ENCODE measurements at places on chromosomes 7 and 10.

- DNase-seq = no peak
Measured at GRCh38 chr7:121954803-121955202, 81.8 kb downstream of the PTPRZ1 start.

DNA sequence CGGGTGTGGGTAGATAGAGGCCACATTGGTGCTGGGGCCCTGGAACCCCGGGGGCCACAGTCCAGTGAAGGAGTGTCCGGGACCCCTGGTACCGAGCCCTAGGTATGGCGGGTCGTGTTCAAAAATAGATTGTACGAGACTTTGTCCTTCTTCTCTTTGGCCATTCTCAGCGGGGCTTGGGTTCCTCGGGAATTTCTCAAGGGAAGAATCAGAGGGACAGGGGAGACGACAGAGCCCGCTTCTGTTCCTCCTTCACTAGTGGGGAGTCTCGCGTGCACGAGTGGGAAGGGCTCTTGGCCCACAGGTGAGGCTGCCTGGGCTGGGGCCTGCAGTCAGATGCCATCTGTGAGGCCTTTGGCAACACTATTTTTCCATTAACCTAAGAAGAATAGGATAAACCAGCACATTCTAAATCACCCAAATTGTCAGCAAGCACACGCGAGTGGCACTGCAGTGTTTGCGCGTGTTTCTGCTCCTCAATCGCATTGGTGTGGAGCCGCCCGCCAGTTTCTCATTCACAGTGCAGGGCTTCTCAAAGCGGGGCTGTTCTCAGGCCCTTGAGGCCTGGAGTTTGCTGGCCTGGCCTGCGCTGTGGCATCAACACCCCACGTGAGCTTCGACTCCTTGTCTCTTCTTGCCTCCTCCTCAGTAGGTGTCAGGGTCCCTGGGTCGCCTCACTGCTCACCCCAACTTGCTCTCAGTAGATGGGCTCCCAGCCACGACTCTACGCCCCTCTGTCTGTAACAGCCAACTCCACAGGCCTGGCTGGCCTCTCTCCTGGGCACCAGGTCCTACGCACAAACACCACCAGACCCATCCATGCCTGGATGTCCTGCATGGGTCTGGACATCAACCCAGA lies 187.6 kb upstream of the SHH start:
- DNase-seq = no peak

DNA sequence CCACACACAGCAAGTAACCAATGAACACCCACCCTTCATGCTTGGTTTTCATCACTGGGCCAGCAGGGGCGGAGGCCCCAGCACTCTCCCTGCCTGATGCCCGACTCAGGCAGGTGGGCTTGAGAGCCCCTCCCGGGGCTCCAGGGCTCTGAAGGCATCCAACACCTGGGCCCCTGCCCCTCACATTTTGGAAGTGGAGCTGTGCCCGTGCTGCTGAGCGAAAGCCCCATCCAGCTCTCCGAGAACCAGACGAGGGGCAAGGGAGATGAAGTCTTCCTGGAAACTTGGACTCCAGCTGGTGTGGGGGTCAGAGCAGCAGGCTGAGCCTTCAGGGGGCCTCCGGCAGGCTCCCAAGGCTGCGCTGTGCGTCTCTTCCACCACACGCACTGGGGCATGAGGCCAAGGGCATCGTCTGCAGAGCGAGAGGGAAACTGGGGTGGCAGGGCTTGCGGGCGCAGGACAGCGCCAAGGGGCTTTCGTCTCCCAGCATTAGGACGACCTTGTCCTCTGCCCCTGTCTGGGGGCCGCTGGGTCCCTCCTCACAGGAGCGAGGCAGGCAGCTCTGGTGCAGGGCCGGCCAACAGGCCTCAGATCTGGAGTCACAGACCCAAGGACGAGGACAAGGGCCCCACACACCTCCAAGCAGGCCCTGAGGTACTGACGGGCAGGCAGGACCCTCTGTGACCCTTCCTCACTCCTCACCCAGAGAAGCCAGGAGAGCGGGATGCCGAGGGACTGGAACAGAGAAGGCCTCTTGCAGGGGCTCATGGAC lies 108.3 kb upstream of the FAM20C start:
- no peak for DNase-seq

- DNase-seq = peak; percentile 88
Measured at GRCh38 chr7:115230882-115231571, 309.1 kb downstream of the MDFIC start.

DNA sequence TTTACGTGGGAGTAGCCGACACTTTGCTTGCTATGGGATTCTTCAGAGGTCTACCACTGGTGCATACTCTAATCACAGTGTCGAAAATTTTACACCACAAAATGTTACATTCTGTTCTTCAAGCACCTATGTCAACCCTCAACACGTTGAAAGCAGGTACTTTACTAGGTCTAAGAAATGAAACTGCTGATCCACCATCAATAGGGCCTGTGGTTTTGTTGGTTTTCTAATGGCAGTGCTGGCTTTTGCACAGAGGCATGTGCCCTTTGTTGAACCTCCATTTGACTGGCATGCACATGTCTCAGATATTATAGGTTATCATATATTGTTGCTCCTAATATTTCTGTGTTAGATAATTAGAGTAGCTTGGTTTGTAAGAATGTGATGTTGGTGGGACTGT lies 123.8 kb downstream of the CFTR start:
- no peak for DNase-seq

DNA sequence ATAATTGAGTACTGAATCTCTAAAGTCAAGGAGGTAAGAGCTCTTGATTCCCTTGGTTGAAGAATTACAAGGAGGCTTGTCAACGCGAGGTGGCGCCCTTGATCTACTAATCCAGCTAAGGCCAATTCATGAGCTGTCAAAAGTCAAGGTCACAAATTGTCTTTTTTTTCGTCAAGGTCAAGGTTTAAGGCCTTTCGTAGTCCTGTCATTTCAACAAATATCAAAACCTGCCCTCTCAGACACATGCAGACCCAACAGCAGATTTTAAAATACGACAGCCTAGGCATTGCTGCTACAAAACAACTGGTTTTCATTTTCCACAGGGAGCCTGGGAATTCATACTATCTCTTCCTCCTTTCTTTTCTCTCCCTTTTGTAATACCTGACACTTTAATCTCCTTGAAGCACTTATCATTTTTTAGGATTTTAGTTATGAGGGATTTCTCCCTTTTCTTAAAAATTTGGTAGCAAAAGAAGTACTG lies 3.6 kb downstream of the HOXA13 start:
- DNase-seq = peak; percentile 83

GRCh38 chr10:13231190-13231589 lies 3.0 kb downstream of the UCMA start:
- no peak for DNase-seq

DNA sequence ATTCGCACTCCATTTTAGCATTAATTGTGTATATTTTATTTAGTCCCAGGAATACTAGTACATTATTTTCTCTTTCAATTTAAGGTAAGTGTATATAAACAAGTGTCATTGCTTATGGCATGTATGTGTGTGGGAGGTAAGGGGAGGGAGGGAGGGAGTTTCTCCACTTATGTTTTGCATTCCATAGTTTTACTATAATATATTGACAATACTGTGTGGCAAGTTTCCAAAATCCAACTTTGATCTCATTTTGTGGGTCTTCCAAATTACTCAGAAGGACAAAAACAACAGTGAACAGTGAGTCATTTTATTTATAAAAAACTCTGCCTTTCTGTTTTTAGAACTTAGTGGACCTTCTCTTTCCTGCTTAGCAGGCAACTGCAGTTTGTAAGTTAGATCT lies 102.3 kb upstream of the SEMA3E start:
- DNase-seq = no peak

DNA sequence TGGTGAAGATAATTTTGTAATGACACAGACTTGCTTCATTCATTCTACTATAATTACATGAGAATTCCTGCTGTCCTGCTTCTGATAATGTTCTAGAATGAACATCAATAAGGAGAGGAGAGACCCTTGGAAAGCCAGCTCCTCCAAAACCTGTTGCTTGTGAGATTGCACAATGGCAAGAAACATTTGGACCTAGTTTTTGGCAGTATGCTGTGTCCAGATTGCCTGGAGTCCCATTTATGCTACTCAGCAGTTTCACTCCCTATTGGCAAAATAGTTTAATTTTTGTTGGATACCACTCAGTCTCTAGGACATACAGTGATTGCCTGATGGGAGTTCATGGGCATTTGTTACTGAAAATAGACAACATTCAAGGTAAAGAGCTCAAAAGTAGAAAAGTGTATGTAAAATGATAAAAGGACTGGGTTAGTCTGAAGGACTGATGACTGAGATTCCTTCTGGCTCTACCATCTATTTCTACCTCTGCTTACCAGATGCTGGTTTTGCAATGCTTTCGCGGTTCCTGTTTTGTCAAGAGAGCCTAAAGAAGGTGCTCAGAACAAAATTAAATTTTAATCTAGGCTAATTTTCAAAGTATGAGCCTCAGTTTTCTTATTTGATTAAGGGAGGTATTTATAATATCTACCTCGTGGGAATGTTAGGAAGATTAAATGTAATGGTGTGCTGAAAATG lies 8.0 kb upstream of the ACTR3B start:
- no peak for DNase-seq

- no peak for DNase-seq
Measured at GRCh38 chr7:127943541-127944521, 87.4 kb downstream of the LRRC4 start.

DNA sequence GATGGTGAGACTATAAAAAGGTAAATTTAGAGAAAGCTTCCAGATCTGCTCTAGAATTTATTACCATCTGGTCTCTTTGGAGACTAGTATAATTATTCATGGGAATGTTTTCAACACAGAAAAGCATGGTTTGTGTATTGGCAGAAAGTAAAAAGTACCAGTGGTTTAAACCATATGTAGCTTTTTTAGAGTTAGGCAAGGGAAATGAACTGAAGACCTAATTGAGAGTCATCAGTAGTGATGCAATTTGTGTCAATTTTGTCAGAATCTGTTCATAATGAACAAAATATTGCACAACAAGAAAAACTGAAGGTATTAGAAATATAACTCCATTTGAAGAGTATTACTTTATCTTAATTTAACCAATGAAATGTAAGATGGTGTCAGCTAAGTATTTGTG lies 181.4 kb downstream of the ADK start:
- DNase-seq = no peak

- DNase-seq = no peak
Measured at GRCh38 chr7:77202481-77202976, 2.9 kb upstream of the FGL2 start.

DNA sequence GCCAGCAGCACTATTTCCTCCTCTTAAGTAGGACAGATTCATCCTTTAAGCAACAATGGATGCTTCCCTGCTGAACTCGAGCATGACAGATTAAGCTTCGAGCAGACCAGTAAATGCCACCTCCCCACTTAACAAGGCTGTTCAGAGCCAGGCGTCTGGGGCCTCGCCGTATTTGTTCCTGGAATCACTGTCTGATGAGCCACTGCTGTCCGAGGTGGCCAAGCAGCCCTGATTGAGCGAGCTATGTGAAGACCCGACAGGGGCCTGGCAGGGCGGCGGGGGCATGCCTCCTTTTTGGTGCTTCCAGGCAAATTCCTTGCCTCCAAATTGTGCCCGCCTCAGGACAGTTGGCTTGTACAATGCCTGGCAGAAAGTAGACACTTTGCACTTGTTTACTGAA lies 862.6 kb downstream of the NRG3 start:
- DNase-seq = peak; percentile 11

GRCh38 chr10:62115842-62116241 lies 152.8 kb downstream of the RTKN2 start:
- no peak for DNase-seq

DNA sequence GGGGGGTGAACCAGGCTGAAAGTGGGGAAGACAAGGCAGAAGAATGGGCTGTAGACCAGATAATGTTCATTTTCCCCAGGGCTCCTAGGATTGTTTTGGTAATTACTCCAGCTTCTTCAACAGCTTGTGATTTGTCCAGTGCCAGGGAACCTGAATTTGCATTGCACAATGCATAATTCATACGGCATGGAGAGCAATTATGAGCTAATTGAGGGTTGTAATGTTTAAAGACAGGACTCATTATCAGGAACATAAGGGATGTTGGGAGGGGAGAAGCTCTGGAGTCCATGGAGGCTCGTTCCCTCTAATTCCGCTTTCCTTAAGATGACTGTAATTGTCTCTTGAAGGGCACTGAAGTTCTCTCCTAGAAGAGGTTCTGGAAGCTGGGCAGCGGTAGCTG lies 405.0 kb upstream of the ZMIZ1 start:
- DNase-seq = no peak

DNA sequence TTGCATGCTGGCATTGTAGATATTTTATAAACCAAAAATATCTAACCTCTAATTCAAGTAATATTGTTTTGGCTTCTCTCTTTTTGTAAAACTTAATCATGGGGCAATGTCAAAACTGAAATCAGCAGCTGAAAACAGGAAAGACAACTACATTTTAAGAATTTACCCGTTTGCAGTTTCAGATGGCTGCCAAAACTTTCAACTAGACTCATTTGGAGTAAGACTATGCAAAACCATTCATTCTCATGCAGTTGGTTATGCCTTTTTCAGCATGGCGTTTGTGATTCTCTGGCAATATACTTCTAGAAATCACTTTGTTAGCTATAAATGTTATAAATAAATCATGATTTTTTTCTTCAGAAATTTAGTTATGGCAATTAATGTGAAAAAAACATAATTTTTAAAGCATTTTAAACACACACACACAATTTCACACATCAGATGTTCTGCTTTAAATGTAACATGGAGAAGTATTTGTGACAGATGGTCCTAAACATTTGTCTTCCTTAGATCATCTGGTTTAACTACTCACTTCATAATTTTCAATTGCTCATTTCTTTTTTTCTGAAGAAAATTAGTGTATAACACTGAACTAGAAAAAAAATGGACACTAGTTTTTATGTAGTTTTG lies 116.4 kb downstream of the ITGB8 start:
- DNase-seq = no peak

- peak; percentile 27 for DNase-seq
Measured at GRCh38 chr10:49409755-49410154, 13.9 kb upstream of the DRGX start.

DNA sequence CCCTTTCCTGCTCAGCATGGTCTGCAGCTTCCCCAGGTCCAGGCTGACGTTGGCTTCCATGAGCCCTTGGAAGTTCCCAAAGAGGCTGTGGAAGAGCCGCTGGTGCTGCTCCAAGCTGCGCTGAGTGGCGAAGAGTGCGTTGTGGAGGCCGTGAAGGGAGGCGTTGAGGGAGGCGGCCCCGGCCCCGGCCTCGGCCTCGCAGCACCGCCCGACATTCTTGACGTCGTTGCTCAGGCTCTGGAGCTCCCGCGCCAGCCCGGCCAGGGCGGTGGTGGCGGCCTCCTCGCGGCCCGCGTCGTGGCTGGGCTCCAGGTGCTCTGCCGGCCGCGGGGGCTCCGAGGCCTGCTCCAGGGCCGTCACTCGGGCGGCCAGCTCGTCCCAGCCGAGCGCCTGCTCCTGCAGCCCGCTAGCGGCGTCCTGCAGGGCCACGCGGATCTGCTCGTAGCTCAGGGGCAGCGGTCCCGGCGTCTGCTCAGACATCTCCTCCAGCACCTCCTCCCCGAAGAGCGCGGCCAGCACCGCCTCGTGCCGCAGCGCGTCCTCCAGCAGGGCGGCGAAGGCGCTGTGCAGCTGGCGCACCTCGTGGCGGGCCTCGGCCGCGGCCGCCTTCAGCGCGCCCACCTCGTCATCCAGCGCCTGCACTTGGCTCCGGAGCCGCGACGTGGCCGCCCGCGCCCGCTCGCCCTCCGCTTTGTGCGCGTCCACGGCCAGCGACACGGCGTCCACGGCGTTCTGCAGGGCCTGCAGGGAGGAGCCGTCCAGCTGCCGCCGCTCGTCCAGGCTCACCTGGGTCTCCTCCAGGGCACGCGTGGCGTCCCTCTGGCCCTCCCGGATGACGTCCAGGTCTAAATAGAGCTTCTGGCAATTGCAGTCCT lies 14.7 kb downstream of the MMRN2 start:
- no peak for DNase-seq

- no peak for DNase-seq
Measured at GRCh38 chr7:76328389-76328788, 25.9 kb downstream of the HSPB1 start.

- no peak for DNase-seq
Measured at GRCh38 chr7:116223588-116223987, 13.2 kb downstream of the TES start.

Data from mesendoderm (in vitro differentiated cells).